ENCODE measurements at places on chromosomes 2 and 18.

- no peak for DNase-seq
Observed at GRCh38 chr2:41950666-41950960, 97.2 kb upstream of the PKDCC start.

GRCh38 chr2:7852546-7852945 is 829.3 kb upstream of the ID2 start:
- DNase-seq: no peak

DNA sequence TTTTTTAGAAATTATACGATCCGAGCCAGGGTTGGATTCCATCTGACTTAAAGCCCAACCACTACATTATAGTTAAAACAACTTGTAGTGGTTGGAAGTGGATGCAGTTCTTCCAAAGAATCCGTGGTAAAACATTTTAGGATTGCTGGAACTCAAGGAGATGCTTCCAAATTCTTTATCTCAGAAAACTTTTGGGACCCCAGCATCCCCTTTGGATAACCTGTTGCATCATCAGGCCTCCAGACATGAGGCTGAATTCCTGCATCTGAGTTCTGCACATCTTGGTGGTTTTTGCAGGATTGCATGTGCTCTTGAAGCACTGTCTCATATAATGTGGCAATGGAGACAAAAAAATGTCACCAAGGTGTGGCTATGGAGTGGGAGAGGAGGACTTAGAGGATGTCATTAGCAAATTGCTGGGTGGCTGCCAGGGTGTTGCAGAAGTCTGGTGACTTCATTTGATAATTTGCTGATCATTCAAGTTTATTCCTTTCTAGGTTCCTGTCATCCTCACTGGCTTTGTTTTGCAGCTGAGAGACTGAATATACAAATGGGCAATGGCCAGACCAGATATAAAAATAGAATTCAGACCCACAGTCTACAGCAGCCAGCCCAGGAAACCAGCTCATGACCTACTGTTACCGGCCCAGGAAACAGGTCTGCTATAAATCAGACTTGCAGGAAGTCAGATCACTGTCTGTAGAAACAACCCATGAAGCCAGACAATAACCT is 207.7 kb downstream of the BCL2 start:
- DNase-seq: no peak

DNA sequence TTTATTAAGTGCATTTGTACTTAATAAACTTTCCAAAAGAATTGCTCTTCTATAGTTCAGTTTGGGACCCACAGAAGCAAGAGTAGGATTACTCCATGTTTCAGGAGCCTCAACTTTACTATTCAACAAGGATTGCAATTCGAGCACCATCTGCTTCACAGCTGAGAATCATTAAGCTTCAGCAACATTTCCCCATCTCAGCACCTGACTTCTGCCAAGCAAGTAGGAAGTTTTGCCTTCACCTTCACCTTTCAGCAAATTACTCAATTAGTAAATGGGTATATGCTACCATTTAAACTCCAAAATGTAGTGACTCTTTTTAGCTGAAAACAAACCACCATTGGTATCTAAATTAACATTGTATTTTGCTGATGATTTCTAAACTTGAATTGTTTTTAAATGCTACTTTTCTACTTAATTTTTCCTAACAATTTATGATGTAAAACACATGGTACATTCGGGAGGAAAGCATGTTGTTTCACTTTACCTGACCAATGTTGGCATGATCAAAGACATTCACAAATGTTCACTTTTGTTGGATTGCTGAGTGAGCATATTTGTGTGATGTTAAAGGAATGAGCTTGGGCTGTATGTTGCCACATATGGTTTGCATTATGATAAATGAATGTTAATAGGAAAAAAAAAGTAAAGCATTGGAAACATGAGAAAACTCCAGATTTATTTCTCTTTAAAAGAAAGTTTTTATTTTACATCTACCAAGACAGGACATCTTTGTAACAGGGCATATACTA is 159.2 kb downstream of the GULP1 start:
- DNase-seq: no peak

DNA sequence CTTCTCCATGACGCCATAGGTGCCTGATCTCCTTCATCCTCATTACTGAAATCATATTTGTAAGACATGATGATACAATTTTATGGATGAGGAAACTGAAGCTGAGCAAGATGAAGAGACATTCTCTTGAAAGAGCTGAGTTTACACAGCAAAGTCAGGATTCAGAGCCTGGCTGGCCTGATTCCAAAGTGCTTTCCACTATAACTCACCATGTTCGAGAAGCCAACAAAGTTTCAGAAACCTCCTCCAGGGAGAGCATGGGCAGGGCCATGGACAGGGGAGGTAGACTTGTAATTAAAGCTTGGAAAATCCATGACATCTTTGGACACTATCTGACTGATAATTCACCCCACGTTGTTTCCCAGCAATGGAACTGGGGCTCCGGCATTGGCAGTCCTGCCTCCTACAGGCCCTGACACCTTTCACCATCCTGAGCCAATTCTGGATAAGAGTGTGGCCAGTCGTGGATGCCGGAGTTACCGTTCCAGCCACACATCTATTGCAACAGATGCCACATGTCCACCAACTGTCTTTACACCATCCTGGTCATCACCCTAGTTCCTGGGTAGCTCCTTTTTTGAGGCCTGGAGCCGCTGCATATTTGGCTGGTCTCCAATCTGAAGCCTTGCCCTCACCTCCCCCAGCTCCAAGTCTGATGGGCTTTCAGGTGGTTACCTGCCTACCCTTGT is 85.0 kb upstream of the PPP1CB start:
- DNase-seq: no peak

DNA sequence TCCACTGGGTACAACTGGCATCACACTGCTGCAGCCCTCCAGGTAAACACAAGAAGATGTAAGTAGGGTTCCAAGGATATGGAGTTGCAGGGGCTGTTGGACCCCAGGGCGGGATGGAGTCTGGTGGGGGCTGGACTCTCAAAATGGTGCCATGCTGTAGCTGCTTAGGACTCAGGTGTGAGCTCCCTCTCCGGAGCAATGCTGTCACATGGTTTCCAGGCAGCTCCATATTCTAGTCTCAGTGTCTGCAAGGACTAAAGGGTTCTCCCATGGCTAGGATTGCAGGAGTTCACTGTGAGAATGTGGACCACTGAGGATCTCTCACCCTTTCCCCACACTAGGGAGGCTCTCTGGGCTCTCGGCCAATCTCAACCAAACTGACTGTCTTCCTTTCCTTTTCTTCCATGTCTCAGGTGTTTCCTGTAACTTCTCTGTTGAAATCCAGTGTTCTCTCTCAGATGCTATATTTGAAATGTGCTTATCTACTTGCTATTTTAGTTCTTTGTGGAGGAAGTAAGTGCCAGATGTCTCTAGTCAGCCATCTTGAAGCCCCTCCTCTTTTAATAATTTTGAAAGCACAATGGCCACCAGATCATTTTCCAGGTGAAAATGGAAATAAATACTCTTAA is 57.6 kb downstream of the CCNT2 start:
- no peak for DNase-seq

Data from NCI-H1930 (cell line).